Stimulated activated CD8-positive, alpha-beta memory T cell treated with anti-CD3 and anti-CD28 coated beads, Interleukin-15, amount 100 ng/mL, for 24 hours (primary cell): ENCODE measurements at places on chromosomes 16 and 17.
A peak's percentile ranks its signal among the peaks of the same experiment; 100 is the strongest.

DNA sequence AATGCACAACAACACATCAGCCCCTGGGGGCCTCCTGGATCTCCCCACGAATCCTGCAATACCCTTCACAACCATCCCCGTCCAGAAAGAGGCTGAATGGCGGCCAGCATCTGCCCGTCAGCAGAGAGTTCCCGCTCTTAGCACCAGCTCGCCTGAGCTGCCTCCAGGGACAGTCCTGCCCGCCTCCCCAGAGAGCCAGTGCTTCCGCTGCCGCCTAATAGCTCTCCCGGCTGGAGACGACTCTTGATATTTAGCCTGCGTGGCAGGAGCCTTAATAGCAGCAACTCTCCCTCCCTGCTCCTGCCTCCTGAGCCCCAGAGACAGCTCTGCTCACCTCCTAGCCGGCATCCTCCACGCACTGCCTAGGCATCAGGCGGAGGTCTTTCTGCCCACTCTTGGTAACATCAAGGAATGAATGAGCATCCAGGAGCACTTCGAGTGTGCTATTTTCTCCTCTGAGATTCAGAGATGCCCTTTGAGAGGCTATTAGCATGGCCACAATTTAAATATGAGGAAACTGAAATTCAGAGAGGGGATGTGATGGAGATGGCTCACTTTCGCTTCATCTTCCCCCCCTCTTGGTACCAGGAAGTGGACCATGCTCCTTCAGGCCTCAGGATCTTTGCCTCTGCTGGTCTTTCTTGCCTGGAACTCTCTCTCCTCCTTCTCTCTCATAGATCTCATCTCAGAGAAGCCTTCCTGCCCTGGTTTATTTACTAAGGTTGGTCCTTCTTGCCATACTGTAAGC is 67.9 kb downstream of the RAI1 start:
- DNase-seq, result no peak

DNA sequence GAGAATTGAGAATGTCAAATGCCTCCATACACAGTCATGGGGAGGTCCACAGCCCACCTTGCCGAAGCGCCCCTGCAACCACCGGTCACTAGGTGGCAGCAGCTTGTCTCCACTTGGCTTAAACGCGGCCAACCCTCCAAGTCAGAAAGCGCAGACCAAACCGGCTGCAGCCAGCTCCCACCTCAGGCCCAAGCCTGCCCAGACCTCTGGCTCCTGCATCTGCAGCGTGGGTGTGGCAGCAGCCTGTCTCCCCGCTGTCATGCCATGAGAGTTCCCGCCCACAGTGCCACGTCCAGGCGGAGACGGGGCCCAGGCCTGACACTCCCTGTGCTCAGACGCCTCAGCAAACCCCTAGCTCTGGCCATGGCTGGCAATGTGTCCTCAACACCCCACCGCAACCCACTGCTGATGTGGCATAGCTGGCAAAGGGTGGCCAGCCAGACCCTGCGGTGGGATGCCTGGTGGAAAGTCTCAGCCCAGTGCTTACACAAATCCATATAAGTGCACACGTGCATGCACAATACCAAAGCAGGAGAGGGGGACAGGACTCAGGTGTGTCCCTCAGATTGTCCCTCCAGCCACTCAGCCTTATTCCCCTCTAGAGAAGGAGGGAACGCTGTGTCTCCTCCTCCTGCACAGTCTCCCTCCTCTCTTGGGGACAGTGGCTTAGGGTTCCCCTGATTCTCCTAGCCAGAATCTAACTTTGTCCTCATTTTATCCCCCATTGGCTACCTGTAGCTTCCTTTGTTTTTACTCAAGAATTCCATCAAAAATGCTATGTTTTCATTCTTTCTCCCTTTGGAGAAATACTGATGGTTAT is 10.9 kb downstream of the COPZ2 start:
- peak; percentile 38 for DNase-seq

DNA sequence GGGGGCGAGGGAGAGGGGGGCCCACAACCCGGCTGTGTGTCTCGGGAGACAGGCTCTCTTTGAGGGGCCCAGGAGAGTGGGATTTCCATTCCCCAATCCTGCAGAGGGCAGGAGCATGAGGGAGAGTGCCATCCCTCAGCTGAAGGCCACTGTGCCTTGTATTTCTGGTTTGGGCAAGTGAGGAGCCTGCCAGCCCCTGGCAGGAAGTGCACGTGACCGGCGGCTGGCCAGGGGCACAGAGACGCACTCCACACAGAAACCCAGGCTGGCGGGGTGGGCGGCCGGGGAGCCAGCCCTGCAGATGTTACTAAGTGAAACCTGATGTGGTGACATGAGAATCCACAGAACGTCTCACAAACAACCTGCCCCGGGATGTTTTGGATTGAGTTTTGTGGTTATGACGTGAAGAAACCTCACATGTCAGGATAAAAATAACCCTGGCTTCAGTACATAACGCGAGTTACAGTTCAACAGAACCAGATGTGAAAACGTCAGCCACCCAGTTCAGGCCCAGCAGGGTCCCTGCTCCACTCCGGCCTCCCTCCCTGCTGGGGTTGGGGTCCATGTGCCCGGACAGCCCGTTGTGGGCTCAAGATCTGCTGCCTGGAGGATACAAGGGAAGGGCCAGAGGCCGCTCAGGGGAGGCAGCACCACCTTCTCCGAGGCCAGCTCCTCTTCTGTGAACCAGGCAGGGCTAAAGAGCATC is 51.7 kb upstream of the MTSS2 start:
- DNase-seq, result peak; percentile 56

GRCh38 chr17:40317345-40317873 is 8.4 kb downstream of the RARA start:
- no peak for DNase-seq

DNA sequence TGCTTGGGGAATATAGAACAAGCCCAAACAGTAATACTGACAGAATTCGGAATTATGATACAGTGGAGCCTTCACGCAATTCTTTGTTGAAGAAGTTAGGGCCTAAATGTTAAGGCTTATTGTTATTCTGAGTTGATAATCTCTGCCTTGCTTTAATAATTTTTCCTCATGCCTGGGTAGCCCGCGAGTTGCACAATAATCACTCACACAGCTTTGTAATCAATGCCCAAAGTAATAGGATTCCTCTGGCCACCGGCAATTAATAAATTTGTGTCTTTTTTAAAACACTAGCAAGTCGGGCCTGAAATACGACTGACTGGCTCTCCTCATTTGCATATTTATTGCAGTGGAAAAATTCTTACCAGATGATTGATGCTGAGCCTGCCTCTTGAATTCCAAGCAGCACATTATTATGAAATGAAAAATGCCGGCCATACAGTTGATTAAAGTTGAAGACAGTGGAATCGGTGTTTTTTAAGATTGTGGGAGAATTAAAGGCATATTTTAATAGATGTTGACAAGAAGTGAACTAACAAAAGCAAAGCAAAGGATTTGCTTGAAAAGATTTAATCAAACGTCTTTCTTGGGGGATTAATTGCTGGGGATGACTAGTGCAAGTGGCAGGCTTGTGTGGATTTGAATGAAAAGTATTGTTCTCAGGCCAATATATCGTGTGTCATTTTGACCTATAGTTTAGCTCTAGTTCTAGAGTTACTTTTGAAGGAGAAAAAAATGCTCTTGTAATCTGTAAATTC is 30.2 kb downstream of the AATF start:
- no peak for DNase-seq

GRCh38 chr17:83050651-83051395 is 28.6 kb upstream of the METRNL start:
- DNase-seq, result no peak

DNA sequence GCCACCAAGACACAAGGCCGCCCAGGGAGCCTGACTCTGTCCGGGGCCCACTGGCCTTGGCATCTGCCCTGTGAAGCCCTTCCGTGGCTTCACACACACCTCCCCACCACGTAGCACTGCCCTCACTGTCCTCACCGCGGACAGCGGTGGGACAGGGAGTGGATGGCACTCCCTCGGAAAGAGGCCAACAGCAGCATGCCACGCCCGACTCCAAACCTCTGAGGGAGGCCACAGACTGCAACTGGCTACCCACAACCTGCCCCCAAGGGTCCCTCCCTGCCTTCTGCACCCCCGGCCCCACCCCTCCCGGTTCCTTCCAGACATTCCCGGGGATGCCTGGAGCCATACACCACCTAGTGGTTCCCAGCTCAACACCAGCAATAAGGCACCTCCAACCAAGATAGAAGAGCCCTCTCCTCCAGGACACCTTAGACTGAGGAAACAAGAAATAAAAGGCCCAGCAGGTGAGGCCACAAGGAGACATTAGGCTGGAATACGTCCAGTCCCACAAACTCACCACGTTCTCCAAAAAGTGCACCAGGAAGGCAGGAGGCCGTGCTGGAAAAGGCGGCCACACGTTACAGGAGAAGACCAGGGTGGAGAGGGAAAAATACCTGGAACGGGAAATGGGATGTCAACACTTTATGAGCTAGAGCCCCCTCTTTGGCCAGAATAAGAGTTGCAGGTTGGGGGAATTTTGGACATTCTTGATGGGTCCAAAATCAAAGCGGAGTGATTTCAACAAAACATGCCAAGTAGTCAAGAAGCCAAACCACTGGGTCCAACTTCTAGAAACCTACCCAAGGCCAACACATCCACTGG is 310.0 kb downstream of the SOX9 start:
- no peak for DNase-seq

- no peak for DNase-seq
These were observed 10.5 kb downstream of the FTO start for GRCh38 chr16:53714205-53715022.

DNA sequence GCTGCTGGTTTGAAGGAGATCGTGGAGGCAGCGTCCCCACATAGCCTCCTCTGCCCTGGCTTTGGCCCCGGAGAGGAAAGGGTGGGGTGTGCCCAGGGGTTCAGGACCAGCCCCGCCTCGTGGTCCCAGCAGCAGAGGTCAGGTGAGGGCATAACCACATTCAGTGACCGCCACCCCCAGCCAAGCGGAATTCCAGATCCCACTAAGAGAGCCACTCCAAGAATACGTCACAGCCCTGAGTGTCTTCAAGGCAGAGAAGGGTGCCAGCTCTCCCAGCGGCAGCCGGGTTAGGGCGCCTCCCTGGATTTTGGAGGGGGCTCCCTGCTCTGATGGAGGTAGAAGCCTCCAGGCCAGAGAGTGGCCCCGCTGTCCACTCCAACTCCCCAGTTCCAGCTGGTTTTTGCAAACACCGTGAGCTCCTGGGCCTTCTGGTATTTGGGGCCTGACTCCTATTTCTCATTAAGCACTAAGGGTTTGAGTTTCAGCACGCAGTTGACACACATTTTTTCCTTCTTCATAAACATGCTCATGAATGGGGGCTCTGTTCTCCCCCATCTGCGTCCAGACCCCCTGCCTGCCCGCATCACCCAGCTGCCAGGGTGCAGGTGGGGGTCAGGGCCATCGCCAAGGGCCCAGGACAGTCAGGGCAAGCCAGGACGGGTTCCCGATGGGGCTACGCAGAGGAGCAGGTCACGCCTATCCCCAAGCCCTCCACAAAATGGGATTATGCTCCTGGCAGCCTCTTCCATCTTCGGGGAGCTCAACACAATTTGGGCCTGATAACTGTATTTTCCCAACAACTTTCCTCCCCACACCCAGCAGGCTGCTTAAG is 98.4 kb upstream of the PLCG2 start:
- DNase-seq, result no peak

DNA sequence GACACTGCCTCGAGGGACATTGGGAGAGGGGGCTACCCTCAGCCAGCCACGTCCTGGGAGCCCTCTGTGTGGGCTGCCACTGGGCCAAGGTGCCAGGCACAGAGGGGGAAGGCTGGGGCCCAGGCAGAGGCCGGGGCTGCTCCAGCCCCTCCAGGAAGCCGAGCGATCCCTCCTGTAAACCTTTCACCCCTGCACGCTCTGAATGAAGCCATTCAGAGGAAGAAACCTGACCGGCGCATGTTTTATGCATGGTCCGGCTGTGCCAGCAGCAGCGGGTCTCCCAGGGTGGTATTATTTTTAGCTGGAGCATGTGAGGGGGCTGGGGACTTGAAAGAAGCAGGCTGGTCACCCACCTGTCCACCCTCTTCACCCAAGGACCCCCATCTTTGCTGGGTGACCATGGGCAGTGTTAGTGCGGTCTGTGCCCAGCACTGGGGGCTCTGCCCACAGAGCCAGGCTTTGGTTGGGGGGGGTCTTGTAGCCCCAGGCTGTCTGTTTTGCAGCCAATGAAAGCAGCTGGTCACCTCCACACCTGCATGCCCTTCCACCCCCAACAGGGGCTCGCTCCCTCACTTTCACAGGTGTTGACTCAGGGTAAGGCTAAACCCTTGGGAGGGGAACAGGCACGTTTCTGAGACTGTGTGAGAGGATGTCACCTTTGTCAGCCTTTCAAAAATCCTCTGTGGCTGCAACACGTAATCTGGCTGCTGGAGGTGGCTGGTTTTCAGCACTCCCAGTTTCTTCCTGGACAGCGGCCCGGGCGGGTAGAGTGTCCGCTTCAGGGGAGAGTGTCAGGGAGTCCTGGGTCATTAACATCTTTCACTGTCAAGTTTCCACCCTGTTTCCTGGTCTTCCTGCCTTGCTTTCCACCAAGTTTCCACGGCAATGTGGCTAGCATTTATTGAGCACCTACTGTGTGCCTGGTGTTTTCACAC is 77.1 kb upstream of the BRD7 start:
- no peak for DNase-seq

DNA sequence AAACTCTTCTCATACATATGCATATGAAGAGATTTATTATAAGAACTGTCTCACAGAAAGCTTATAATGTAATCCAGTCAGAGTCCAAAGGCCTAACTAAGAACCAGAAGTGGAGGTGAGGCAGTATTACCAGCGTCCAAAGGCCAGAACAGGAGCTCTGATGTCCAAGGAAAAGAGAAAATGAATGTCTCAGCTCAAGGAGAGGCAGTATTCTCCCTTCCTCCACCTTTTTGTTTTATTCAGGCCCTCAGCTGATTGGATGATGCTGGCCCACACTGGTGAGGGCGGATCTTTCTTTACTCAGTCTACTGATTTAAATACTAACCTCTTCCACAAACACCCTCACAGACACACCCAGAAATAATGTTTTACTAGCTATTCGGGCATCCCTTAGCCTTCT is 43.4 kb downstream of the FBXL20 start:
- DNase-seq, result no peak
